ENCODE measurements at places on chromosomes 2 and 18.
A peak's percentile ranks its signal among the peaks of the same experiment; 100 is the strongest.

DNA sequence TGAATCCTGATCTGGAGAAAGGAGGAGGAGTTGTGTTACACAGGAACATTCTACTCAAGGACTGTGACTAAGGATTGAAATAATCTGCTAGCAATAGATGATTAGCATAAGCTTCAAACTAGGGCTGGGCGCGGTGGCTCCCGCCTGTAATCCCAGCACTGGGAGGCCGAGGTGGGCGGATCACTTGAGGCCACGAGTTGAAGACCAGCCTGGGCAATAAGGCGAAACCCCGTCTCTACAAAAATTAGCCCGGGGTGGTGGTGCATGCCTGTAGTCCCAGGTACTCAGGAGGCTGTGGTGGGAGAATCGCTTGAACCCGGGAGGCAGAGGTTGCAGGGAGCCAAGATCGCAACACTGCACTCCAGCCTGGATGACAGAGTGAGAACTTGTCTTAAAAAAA lies 1.5 kb downstream of the TRMT61B start:
- peak; percentile 24 for DNase-seq

DNA sequence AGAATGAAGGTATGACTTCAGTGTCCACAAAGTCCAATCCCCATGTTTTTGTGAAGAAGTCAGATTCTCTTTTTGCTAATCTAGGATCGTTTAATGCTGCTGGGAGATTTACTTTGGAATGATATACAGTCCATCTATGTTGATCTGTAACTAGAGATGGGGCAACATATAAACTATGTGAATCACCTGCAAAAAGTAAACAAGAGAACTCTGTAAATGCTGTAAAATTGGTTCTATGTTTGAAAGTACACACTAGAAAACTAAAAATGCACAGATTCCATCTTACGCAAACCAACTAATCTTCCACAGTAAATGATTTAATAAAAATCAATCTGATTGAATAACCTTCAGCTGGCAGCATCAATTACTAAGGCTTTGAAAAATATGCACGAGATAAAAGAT lies 37.5 kb downstream of the VPS54 start:
- no peak for DNase-seq

DNA sequence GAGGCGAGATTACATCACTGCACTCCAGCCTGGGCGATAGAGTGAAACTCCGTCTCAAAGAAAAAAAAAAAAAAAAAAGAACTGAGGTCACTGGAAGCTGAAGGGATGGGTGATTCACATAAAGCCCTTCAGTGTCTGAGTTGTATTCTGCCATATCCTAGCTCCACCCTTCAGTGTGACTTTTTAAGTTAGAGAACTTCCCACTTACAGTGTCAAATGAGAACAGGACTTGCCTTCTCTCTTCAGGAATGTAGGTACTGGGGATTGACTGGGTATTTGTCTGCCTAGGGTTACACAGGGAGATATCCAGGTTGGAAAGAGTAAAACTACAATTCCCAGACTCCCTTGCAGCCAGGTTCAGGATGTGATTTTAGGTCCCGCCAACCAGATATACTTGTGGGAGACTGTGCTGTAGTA lies 37.9 kb downstream of the EHD3 start:
- no peak for DNase-seq

GRCh38 chr2:137525641-137526190 lies 438.6 kb upstream of the HNMT start:
- no peak for DNase-seq

DNA sequence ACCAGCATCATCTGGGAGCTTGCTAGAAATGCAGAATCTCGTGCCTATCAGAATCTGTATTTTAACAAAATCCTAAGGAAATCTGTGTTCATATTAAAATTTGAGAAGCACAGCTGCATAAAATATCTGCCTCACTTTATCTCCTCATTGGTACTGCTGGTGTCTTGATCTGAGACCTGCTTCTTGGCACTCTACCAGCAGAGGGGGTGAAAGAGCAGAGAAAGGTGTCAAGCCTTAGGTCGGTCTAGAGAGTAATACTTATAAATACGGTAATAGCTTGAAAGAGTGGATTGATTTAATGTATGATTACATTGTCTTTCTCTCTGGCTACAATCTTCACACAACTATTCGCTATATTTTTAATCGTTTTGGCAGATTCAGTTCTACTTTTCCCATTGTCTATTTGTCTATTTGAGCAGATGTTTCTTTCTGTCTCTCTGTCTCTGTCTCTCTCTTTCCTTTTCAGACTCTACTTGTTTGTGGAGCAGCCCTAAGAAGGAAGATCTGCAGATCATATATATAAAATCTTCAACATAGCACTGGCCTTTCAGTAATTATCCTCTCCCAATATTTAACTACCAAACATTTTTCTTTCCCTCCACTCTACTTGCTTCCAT lies 1.7 kb upstream of the GCG start:
- peak; percentile 61 for DNase-seq

- no peak for DNase-seq
These were observed 43.3 kb upstream of the ZFP36L2 start for GRCh38 chr2:43269706-43270105.

GRCh38 chr2:235314371-235314930 lies 179.4 kb upstream of the AGAP1 start:
- no peak for DNase-seq
